Cerebellum (tissue), 4 donors: ENCODE measurements at places on chromosomes 13 and 19. TPM values are rescaled to one million over a fixed set of nuclear protein-coding genes. Genes with fewer than 3 reads are reported as not detected.

DNA sequence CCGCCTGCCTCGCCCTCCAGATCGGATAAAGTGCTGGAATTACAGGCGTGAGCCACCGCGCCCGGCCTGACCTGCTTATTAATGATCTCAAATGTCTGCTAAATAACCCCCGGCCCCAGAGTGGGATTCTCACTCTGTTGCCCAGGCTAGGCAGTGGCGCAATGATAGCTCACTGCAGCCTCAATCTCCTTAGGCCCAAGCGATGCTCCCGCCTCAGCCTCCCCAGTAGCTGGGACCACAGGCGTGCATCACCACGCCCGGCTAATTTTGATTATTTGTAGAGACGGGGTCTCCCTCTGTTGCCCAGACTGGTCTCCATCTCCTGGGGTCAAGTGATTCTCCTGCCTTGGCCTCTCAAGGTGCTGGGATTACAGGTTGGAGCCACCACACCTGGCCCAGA, 626 bp upstream of the ATP5F1D start:
- DNase-seq = no peak

PSG6 gene
- not detected for total RNA-seq

ZNF541 gene
- 0.91 TPM for total RNA-seq

GRCh38 chr13:111950697-111951096, 116.3 kb upstream of the SOX1 start:
- no peak for DNase-seq

EID2B gene
- 14.5 TPM for total RNA-seq

- peak; percentile 39 for DNase-seq
Measured at GRCh38 chr13:39415008-39415802, 187.8 kb downstream of the LHFPL6 start.

DNA sequence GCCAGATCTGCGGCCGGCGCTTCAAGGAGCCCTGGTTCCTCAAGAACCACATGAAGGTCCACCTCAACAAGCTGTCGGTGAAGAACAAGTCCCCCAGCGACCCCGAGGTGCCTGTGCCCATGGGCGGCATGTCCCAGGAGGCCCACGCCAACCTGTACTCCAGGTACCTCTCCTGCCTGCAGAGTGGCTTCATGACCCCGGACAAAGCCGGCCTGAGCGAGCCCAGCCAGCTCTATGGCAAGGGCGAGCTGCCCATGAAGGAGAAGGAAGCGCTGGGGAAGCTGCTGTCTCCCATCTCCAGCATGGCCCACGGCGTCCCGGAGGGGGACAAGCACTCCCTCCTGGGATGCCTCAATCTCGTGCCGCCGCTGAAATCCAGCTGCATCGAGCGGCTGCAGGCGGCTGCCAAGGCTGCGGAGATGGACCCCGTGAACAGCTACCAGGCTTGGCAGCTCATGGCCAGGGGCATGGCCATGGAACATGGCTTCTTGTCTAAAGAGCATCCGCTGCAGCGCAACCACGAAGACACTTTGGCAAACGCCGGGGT, 72.6 kb downstream of the ZNF536 start:
- no peak for DNase-seq

GRCh38 chr19:49355909-49356353, 6.3 kb downstream of the TEAD2 start:
- no peak for DNase-seq

- DNase-seq = no peak
Measured at GRCh38 chr13:49220036-49220855, at the start of gene MLNR. TSS of gene MLNR (plus strand) at chr13:49220338. CDS start at chr13:49220338, 0 bp downstream.

DNA sequence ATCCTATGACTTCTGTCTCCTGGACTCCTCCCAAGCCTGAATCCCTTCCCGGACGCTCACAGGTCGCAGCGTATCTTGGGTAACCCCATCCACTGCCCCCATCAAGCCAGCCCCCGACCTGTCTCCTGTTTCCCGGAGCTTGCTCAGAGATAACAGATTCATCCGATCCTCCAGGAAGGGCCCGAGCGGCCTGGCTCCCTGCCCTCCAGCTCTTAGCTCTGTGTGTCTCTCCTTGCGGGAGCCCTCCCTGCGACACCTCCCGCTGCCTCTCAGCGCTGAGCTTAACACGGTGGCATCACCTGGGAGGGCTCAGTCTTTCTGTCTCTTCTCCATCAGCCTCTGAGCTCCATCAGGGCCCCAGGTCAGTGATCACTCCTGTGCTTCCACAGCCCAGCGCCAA, 4.3 kb upstream of the TMEM255B start:
- DNase-seq = no peak
